ENCODE measurements at places on chromosomes 5 and 9. TPM values are rescaled to one million over a fixed set of nuclear protein-coding genes. Genes with fewer than 3 reads are reported as not detected.

The TBC1D9B gene
- total RNA-seq: 57.0 TPM

DNA sequence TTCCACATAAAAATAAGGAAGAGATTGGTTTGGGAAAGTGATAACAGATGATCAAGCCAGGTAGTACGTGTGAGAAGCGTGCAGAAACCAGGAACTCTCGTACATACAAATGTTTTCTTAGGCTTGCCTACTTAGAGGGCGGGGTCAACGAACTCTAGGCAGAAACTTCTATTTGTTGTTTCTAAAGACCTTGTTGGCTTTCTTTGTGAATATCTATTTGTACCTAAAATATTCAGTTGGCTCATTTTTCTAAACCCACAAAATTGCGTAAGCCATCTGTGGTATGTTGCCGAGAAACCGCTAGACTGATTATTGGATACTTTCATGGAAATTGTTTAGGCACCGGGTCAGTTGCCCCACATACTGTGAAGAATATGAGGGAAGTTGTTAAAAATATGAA lies 458.5 kb downstream of the MAT2B start:
- DNase-seq: no peak

The ODF2 gene
- total RNA-seq: 15.7 TPM

DNA sequence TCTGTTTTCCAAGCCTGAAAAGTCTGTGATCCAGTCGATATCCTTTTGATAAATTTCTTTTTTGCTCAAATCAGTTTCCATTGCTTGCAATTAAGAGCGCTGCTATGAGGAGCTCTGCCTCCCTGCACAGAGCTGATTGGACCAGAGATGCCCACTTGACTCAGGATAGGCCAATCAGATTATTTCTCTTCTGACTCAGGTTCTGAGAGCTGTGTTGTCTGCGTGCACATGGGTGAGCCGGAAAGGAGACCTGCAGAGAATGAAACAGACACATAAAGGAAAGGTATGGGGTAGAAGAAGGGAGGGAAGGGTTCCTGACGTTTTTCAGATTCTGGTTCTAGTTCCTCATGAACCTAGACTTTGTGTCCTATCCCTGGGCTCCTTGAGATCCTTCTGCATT lies 15.8 kb upstream of the FABP6 start:
- DNase-seq: no peak

DNA sequence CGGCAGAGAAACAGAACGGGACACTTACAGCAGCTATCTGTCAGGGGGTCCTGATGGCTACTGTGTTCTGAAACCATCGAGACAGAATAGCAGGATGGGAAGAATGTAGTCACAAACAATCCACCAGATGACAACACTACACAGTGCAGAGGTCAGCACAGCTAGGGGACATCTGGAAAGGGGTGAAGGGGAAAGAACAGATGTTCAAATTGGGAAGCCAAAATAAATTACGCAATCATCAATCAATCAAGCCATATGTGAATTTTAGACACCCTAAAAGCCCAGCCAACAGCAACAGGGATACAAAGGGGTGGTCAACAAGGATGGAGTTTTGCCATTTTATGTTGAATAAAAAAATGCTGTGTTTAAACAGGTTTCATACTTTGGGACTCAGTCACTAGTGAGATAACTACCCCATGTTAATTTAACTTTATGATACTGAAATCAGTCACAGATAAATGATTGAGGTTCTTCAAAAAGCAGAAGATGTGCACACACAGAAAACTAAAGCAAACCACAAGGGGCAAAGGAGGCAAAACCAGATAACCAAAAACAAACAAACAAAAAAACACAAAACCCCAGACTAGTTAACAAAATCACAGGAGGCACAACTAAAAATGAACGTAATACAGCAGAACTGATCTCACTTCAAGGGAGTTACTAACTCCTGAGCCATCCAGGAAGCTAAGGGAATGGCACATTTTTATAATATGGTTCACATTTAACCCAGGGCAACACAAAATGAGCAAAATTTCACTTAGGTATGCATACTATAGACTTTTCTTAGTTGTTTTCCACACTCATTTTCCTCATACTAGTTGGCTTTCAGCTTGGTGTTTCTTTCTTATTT lies 65.9 kb downstream of the HABP4 start:
- DNase-seq: no peak

The LHX2 gene
- not detected for total RNA-seq

DNA sequence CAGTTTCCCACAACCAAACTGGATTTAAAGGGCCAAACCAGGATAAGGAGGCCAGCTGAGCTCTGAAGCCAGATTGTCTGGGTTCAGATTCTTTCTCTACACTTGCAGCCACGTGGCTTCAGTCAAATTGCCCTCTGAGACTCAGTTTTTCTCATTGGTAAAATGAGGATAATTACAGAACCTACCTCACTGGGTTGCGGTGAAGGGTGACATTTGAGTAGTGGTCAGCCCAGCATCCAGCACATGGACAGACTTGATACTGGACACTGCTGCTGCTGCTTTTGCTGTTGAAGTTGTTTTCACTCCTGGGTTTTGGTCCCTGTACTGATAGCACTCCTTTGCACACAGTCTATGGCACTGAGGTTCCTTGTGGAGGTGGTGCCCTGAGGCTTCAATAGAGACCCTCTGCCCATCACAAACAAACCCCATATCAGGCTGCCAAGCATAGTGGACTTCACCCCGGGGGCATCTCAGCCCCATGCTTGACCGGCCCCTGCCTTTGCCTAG lies 25.7 kb upstream of the CDKN2AIPNL start:
- DNase-seq: no peak

The ANGPTL2 gene
- 4.8 TPM for total RNA-seq
